ENCODE measurements at places on chromosomes 11 and 22.
A peak's percentile ranks its signal among the peaks of the same experiment; 100 is the strongest.

GRCh38 chr11:75547617-75548058 lies 14.4 kb upstream of the SERPINH1 start:
- peak; percentile 79 for DNase-seq

DNA sequence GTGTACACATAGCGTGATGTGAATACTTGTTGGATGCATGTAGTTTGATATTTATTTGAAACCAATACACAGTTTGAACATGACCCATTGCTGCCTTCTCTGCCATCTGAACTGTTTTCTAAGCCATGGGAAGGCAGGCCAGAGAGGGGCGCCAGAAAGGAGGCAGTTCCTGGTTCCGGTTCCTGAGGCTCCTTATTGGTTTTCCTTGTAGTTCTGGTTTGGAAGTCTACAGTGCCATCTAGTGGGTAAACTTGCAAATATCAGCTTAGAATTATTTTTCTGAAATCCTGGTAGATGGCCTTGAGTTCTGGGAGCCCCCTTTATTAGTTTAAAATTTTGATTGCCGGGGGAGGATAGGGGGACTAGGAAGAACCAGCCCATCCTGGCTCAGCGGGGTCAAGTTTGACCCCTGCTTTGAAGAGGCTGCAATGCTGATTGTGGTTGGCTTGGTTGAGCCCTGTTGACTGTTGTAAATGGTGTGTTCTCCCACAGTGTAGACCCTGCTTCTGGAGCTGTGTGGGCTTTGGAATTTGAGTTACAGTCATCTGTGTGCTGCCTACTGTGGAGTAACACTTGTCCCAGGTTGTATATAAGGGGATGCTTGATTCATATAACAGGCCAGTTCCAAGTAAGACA lies 48.4 kb downstream of the GRAMD1B start:
- peak; percentile 94 for DNase-seq

DNA sequence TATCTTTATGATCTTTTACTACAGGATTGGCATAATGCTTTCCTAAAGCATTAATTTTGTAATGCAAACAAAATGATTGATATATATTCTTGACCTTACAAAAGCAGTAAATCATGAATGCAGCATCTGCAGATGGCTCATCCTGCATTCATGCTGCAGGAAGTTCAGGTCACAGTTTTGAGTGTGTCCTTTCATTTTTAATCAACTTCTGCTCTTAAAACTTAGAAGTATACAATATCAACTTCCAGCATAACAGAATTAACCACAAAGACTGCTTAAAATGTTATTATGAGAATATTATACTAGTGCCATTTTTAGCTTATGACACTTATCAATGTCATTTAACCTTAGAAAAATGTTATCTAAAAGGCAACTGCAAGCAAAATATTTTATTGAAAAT lies 54.0 kb downstream of the SLC36A4 start:
- no peak for DNase-seq

DNA sequence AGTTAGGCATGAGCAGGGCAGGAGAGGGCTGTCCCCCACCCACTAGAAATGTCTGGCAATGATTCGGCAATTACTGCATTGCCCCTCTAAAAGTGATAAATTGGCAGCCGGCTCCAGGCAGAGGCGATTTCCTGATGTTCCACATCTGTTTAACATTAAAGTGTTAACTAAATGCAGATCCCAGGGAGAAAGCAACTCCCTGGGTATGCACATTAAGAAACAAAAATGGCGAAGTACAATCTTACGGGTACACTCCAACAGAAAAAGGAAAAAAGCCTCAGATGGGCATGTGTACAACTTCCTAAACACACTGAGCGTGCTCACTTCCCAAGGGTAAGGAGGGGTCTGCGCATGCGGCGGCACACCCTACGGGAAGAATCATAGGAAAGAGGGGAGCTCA lies 314.4 kb downstream of the CASP12 start:
- no peak for DNase-seq

- no peak for DNase-seq
Measured at GRCh38 chr22:40541300-40541699, 95.2 kb downstream of the MRTFA start.
